Temporal lobe (tissue), 4 donors: ENCODE measurements at places on chromosomes 1 and 21. TPM values are rescaled to one million over a fixed set of nuclear protein-coding genes. Genes with fewer than 3 reads are reported as not detected.

The RGS16 gene
- 2.2 TPM for total RNA-seq

The CTSS gene
- 9.8 TPM for total RNA-seq

The RAB42 gene
- total RNA-seq = 3.2 TPM

The MYCL gene
- total RNA-seq = 7.4 TPM

The SLC25A34 gene
- total RNA-seq = 0.49 TPM

The HSD3B1 gene
- not detected for total RNA-seq

The SPTA1 gene
- total RNA-seq = 1.2 TPM

The LRRC38 gene
- under 0.01 TPM for total RNA-seq
